ENCODE measurements at places on chromosomes 13 and 19. TPM values are rescaled to one million over a fixed set of nuclear protein-coding genes. Genes with fewer than 3 reads are reported as not detected.

DNA sequence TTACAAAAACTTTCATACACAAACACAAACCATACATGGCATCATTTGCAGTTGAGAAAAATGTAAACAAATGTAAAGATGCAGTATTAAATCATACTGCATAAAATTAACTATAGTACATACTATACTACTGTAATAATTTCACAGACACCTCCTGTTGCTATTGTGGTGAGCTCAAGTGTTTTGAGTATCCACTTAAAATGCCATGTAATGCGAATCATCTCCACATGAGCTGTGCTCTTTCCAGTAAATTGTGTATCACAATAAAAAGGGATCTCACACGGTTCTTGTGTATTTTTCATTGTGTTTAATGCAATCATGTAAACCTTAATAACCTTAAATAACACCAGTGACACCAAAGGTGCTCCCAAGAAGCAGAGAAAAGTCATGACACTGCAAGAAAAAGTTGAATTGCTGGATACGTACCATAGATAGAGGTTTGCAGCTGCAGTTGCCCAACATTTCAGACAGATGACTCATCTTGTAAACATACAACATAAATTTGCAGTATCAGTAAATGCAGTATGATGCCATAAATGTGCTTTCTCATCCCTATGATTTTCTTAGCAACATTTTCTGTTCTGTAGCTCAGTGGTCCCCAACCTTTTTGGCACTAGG lies 166.6 kb downstream of the RAP2A start:
- H3K4me1 ChIP-seq: no peaks in the 10 kb centered on the region
- H3K4me3 ChIP-seq: no peak overlapping the region
- H3K27ac ChIP-seq: no peak overlapping the region
- no peak for DNase-seq

GRCh38 chr19:39307822-39308530 lies 11.8 kb downstream of the IFNL1 start:
- peaks cover 61% of the 10 kb centered on the region for H3K27me3 ChIP-seq
- H3K4me3 ChIP-seq: no peak overlapping the region
- H3K36me3 ChIP-seq: no peaks in the 10 kb centered on the region
- H3K4me1 ChIP-seq: peaks cover 14% of the 10 kb centered on the region
- no peak for DNase-seq

Gene LIM2
- total RNA-seq: not detected

Gene ARL11
- not detected for total RNA-seq

Gene KLK7
- not detected for total RNA-seq

GRCh38 chr19:40685563-40685962 lies 4.9 kb downstream of the NUMBL start:
- H3K36me3 ChIP-seq: peaks cover 2% of the 10 kb centered on the region
- DNase-seq: no peak
- H3K27ac ChIP-seq: no peak overlapping the region
- no peaks in the 10 kb centered on the region for H3K27me3 ChIP-seq
- H3K4me1 ChIP-seq: peaks cover 15% of the 10 kb centered on the region

Gene EFNB2
- 84.2 TPM for total RNA-seq

DNA sequence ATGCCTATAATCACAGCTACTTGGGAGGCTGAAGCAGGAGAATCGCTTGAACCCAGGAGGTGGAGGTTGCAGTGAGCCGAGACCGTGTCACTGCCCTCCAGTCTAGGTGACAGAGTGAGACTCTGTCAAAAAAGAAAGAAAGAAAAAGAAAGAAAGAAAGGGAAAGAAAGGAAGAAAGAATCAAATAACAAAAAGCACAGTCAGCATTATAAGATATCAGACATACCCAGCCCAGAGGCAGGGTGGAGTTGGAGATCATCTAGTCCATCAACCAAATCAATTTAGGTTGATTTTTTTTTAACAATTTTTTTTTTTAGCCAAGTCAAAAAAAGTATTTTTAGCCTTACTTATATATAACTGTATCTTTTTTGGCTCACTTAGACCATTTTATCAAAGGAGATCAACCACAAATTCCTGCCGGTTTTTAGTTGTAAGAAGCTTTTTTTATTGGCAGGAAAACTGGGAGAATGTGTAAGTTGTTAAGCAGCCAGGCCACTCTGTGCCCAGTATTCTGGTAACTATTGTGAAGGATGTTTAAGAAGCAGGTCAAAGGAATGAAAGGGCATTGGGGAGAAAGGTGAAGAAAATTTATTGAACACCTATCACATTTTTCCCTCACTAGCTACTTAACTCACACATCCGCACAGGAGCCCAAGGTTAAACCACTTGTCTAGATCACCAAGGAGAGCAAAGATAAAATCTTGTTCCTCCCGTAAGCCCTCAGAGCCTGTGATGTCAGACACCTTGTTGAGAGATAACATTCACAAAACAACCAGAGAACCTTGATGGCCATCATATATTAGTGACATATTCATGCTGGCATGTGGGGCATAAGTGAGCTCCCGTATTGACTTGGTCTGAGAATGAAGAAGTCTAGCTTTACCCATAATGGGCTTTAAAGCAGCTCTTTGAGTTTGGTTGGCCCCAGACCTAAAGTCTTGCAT lies 91.8 kb downstream of the COL4A2 start:
- H3K36me3 ChIP-seq: no peaks in the 10 kb centered on the region
- DNase-seq: no peak
- H3K4me3 ChIP-seq: no peak overlapping the region
- peaks cover 12% of the 10 kb centered on the region for H3K4me1 ChIP-seq
- H3K27ac ChIP-seq: peak overlapping the region; percentile 72

DNA sequence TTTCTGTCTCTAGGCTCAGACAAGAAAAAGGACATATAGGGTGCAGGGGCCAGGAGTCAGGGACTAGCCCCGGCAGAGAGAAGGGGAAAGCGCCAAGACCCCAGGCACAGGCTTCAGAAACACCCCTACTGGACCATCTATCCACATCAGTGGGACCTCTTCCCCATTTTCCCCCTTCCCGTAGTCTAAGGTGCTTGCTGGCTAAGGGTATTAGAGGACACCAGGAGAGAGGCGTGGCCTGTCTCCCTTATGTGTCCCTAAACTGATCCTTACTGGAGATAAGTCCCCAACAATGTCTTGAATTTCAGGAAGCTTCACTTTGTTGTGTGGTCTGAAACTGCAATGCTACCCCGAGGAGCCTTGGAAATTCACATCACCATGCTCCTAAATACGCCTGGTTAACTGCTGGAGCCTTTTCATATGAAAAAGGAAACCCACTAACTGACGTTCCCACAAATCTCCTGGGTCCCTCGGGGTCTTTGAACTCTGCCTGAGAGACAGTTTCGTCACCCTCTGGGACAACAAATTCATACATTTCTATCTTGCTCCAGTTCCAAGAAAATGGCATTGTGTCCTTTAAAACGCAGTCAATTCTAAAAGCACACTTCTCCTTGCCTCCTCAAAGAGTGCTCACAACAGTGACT lies 197.7 kb downstream of the COL4A1 start:
- DNase-seq: no peak
- H3K4me1 ChIP-seq: no peaks in the 10 kb centered on the region
- H3K36me3 ChIP-seq: no peaks in the 10 kb centered on the region
- H3K27ac ChIP-seq: no peak overlapping the region
- no peaks in the 10 kb centered on the region for H3K27me3 ChIP-seq

DNA sequence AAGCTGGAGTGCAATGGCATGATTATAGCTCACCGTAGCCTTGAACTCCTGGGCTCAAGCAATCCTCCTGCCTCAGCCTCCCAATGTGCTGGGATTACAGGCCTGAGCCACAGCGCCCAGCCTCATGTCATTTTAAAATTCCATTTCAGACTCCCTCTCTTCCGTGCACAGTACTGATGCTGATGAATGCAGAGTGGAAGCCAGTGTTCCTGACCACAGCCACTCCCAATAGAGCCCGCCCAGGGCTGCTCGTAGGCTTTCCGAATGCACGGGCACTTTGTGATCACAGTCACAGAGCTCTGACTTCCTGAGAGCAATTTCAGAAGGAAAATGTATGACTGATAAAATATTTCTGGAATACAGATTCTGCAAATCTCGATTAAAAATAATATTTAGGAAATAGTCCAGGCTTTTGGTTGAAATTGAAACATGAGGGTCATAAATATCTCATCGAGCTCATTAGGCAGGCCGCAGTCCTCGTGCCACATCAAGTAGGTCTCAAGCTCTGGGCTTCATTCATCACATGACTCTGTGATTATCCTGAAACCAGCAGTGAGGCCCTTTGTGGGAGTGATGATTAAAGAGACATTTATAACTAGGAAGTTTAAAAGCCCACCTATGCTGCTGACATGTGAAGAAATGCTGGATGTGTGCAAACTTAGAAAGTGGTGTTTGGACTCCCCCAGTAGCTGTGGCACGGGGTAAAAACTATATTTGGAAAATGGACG lies 38.9 kb upstream of the AMER2 start:
- H3K36me3 ChIP-seq: no peaks in the 10 kb centered on the region
- no peak for DNase-seq
- no peak overlapping the region for H3K27ac ChIP-seq
- H3K4me3 ChIP-seq: no peak overlapping the region
- no peaks in the 10 kb centered on the region for H3K4me1 ChIP-seq
- H3K27me3 ChIP-seq: no peaks in the 10 kb centered on the region

GRCh38 chr19:21513651-21514050 lies 8.2 kb downstream of the ZNF429 start:
- H3K27ac ChIP-seq: no peak overlapping the region
- DNase-seq: no peak
- H3K4me3 ChIP-seq: no peak overlapping the region
- no peaks in the 10 kb centered on the region for H3K27me3 ChIP-seq
- H3K36me3 ChIP-seq: peaks cover 6% of the 10 kb centered on the region

- DNase-seq: peak; percentile 91
- H3K4me1 ChIP-seq: peaks cover 38% of the 10 kb centered on the region
- H3K4me3 ChIP-seq: peak within 1 kb of the TSS; percentile 87
- peak within 1 kb of the TSS; percentile 84 for H3K27ac ChIP-seq
Measured at GRCh38 chr19:13117772-13118423, at the start of gene NACC1. Gene NACC1 (plus strand): TSS chr19:13118264. CDS start chr19:13135208, 16,944 bp downstream.

GRCh38 chr13:107866032-107866940 lies 349.1 kb downstream of the LIG4 start:
- peaks cover 6% of the 10 kb centered on the region for H3K4me1 ChIP-seq
- no peaks in the 10 kb centered on the region for H3K36me3 ChIP-seq
- H3K4me3 ChIP-seq: no peak overlapping the region

DNA sequence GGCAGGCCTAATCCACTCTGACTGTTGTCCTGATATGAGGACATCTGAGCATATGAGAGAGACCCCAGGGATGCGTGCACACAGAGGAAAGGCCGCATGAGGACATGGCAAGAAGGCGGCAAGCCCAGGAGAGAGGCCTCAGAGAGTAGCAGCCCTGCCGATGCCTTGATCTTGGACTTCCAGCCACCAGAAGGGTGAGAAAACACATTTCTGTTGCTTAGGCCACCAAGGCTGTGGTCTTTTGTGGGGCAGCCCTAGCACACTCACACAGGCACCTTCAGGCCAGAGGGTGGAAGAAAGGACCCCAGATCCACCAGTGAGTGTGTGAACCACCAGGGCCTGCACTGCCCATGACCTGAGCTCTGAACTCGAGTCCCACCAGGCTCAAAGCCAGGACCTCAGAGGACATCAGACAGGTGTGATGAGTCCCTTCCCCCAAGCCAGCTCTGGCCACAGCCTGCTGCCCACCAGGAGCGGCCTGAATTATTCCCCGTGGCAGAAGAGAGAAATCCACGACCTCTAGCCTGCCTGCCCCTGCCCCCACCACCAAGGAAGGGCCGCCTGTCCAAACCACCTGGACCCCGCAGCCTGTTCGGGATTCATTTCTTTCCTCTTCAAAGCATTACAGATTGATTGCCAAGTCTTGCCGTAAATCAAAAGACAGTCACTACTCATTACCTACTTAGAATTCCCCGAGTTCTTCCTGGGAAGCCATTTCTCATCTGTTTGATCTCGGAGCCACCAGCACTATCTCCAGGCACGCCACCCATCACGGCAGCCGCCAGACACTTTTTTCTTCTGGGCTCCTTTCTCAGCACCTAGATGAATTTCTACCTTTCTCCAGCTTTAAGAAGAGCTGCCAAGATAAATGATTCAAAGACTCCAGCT lies 72.2 kb downstream of the CEBPG start:
- DNase-seq: no peak
- no peaks in the 10 kb centered on the region for H3K36me3 ChIP-seq
- no peaks in the 10 kb centered on the region for H3K27me3 ChIP-seq
- H3K4me3 ChIP-seq: no peak overlapping the region
- H3K27ac ChIP-seq: no peak overlapping the region

Gene TNFSF13B
- total RNA-seq: not detected

- H3K4me1 ChIP-seq: peaks cover 17% of the 10 kb centered on the region
- H3K27me3 ChIP-seq: no peaks in the 10 kb centered on the region
- H3K36me3 ChIP-seq: no peaks in the 10 kb centered on the region
- no peak overlapping the region for H3K4me3 ChIP-seq
- H3K27ac ChIP-seq: peak overlapping the region; percentile 41
- no peak for DNase-seq
Measured at GRCh38 chr13:48400850-48401291, 12.0 kb downstream of the LPAR6 start.

Gene GIPR
- total RNA-seq: 13.5 TPM

Gene NUP58
- total RNA-seq: 58.4 TPM

GRCh38 chr19:18785179-18786124 lies 5.7 kb downstream of the COMP start:
- peaks cover 53% of the 10 kb centered on the region for H3K27me3 ChIP-seq
- DNase-seq: peak; percentile 88
- peaks cover 28% of the 10 kb centered on the region for H3K4me1 ChIP-seq
- peak overlapping the region; percentile 3 for H3K4me3 ChIP-seq

DNA sequence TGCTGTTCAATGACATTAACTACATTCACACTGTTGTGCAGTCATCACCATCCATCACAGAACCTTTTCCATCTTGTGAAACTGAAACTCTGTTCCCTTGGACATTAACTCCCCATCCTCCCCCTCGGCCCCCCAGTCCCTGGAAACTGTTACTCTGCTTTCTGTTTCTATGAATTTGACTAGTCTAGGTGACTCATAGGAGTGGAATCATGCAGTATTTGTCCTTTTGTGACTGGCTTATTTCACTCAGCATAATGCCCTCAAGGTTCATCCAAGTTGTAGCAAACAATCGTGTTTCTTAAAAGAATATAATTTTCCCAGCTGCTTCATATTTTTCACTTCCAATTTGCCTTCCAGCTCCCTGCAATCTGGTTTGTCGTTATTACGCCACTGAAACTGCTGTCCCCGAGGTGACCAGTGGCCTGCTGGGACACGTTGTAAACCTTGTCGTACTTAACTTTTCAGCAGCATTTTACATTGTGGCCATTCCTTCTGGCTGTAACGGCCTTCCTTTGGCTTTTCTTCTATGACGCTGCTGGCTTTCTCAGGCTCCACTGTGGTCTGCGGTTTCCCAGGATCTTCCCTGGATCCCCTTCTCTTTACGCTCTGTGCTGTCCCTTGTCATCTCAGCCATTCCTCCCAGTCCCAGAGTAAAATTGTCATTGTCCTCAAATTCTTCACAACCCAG lies 74.0 kb downstream of the DHRS12 start:
- no peaks in the 10 kb centered on the region for H3K27me3 ChIP-seq
- H3K27ac ChIP-seq: peak overlapping the region; percentile 61
- H3K36me3 ChIP-seq: no peaks in the 10 kb centered on the region
- peak; percentile 19 for DNase-seq
- no peak overlapping the region for H3K4me3 ChIP-seq
- H3K4me1 ChIP-seq: peaks cover 14% of the 10 kb centered on the region

Gene CADM4
- total RNA-seq: not detected
